ENCODE measurements at places on chromosomes 1 and 21. TPM values are rescaled to one million over a fixed set of nuclear protein-coding genes. Genes with fewer than 3 reads are reported as not detected.

DNA sequence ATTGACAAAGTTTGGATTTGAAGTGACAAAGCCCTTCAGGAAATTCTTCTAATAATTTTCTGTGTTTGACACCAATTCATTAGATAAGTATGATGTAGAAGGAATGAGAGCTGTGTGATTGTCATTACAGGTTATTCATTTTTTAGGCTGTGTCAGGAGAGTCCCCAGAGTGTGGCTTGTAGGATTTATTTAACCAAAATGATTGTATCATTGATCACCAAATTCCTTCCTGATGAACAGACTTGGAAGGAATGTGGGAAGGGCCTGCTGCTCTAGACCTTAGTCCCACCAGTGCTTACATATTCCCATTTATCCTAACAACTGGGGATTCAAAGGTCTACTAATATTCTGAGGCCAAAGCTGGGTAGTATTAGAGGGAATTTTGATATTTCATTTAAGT is 383.3 kb upstream of the KAZN start:
- DNase-seq, result no peak

GRCh38 chr21:38343691-38344090 is 86.9 kb downstream of the KCNJ15 start:
- DNase-seq, result no peak

DNA sequence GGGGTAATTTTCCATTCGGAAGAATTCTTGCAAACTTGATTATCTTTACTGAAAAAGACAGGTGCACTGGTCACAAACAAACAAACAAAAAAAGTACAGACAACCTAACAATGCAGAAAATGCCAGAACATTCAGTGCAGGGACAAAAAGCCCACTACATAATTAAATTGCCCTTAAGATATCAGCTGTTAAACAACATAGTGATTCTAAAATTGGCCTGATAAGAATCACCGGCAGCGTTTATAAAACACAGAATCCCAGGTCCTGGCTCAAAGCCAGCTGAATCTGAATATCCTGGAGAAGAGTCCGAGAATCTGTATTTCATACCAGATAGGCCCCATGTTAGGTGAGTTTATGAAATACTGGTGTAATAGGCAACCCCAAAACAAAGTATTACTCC is 6.1 kb downstream of the PLPP3 start:
- DNase-seq, result no peak

GRCh38 chr1:150574260-150575071 is 4.9 kb downstream of the MCL1 start:
- DNase-seq, result no peak

DNA sequence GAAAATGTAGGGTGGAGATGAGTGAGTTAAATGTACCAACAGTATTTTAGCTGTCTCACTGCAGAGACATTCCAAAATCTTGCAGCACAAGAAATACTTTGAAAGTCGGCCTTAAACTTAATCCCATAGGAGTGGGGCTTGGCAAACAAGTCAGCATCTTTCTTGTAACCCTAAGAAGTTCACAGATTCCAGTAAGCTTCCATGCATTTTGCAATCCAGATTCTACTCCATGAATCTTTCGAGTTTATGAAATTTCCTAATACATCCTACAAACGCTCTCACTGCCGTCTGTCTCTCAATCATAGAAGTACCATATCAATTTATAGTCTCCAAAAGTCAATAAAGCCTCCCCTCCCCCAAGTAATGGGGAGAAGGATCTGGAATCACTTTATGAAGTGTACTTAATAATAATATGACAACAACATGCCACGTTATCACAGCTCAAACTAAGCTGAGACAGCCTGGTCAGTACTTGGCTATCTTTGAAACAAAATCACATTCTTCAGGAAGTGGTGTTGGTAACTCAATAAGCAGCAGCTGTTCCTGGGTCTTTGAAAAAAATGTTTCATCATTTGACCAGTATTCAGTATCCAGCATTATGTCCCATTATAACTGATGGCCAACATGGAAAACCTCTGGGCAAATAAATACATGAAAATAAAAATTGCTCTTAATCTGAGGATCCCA is 317.4 kb upstream of the RUNX1 start:
- DNase-seq, result no peak

- no peak for DNase-seq
These were observed 130.3 kb downstream of the CASZ1 start for GRCh38 chr1:10665930-10666850.

DNA sequence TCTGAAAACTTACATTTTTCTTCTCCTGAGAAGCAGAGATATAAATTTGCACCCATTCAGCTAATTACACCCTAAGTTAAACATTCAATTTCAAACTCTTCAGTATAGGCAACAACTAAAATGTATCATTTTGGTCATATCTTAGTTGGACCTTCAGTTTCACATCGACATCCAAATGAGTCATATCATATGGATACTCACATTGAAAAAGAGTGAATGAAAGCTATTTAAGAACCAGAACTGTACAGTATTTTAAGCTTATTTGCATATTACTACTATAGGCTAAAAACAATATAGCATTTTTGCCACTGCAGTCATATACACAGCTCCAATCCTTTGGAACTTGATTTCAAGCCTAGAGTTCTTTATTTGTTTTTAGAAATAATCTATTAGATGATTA is 33.6 kb downstream of the USP25 start:
- DNase-seq, result no peak

The SMCP gene
- not detected for total RNA-seq

GRCh38 chr21:39108291-39109162 is 74.7 kb downstream of the PSMG1 start:
- DNase-seq, result no peak

DNA sequence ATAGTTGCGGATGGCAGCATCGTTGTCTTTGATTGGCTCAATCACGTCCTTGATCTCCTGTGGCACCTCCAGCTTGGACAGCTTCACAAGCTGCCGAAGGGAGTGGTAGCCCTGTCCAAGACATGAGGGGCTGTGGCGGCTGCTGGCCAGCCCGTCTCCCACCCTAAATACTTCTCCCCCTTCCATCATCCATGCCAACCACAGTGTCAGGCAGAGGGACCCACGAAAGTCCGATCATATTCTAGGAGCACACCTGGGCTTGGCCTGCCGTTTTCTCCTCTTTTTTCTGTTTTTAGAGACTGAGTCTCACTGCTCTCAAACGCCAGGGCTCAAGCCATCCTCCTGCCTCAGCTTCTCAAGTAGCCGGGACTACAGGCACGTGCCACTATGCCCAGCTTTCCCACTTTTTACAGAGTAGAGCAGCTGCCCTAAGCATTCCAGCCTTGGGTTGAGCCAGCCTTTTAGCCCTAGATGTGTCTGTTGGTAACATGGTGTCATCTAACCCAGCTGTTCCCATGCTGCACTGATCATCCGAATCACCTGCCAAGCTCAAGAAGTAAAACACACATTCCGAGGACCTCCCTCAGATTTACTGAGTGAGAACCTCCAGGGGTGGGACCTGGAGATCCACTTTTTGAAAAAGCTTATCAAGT is 10.4 kb downstream of the MTHFR start:
- DNase-seq, result no peak

The KRTAP13-2 gene
- total RNA-seq, result not detected

- DNase-seq, result no peak
These were observed 24.7 kb upstream of the LAMC2 start for GRCh38 chr1:183161391-183161790.

- DNase-seq, result no peak
These were observed 34.7 kb downstream of the LRRC3 start for GRCh38 chr21:44489962-44490361.

DNA sequence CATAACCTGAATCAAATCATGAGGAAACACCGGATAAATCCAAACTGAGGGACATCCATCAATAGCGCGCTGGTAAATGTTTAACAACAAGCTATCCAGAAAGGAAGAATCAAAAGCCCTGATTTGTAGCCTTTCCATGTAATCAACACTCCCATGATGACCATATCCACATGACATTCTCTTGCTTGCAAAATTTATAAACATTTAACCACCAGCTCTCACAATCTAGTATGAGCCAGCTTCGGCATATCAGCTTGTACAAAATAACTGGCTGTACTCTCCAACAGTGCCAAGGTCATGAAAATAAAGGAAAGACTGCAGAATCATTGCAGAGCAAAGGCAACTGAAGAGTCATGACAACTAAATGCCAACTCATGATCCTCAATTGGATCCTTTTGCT is 15.7 kb downstream of the HSD11B1 start:
- no peak for DNase-seq

The CFAP141 gene
- total RNA-seq, result not detected

GRCh38 chr1:69592341-69592740 is 24.6 kb downstream of the LRRC7 start:
- DNase-seq, result no peak

DNA sequence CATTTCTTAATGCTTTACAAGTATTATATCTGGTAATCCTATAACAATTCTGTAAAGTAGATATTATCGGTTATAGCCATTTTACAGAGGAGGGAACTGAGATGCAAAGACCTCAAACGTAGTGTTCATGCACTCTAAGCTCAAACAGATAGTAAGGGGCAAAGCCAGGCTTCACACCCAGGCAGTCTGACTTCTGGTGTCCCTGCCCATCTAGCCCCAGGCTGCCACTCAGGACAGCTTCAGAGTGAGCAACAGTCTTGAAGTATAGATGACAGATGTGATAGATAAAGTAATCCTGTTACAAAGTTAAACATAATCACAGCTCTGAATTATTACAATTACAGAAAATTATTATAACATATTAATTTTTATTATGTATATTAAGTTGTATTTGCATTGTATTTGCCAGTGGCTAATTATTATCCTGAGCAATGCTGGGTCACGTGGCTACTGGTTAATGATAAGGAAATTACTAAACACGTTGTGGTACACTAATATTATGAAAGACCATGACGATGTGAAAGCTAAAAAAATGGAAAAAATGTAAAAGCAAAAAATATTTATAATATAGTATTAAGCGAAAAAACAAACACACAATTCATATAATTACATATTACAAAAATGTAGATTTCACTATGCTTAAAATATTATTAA is 6.1 kb upstream of the TRAF3IP3 start:
- no peak for DNase-seq

The USP48 gene
- 73.8 TPM for total RNA-seq

GRCh38 chr1:160569806-160570205 is 9.5 kb downstream of the CD84 start:
- no peak for DNase-seq

- no peak for DNase-seq
These were observed 454.0 kb upstream of the C1orf87 start for GRCh38 chr1:60527567-60527966.

DNA sequence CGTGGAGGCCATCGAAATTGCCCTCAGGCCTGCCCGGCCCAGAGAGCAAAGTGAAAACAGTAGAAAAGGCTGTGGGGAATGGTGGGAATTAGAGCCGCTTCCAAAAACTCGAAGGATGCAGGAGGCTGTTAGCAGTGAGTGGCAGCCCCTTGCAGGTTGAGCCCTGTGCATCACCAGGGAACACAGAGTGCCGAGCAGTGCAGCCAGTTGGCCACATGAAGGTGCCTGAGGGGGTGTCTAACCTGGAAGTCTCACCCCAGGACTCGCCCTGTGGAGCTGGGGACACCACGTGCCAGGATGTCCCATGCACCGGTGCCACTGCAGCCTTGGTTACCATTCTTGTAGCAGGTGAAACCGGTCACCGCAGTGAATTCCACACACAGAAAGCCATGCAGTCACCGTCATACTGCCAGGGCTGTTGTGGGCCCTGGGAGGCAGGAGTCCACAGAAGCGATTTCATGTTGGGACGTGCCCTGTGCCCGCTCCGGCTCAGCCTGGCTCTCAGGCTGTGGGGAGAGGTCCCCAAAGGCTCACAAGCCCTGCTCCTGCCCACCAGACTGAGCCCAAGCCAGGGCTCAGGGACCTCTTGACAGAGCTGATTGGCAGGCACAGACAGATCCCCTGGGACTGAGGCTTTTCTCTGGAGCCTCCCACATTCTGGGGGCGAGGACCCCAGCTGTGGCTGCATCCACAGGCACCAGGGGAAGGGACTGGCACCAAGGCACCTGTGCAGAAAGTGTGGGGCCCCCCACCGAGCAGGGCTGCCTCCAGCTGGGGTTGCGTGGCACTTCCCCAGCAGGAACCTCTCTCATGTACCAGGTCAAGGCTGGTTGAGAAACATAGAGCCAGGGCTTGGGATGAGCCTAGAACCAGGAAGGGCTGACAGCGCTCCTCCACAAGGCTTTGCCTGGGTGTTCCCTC is 16.7 kb upstream of the ACTRT2 start:
- DNase-seq, result no peak

The CFHR5 gene
- total RNA-seq, result not detected

- no peak for DNase-seq
These were observed 286.0 kb downstream of the PLA2G4A start for GRCh38 chr1:187114792-187115191.

The TTC13 gene
- total RNA-seq, result 12.4 TPM

DNA sequence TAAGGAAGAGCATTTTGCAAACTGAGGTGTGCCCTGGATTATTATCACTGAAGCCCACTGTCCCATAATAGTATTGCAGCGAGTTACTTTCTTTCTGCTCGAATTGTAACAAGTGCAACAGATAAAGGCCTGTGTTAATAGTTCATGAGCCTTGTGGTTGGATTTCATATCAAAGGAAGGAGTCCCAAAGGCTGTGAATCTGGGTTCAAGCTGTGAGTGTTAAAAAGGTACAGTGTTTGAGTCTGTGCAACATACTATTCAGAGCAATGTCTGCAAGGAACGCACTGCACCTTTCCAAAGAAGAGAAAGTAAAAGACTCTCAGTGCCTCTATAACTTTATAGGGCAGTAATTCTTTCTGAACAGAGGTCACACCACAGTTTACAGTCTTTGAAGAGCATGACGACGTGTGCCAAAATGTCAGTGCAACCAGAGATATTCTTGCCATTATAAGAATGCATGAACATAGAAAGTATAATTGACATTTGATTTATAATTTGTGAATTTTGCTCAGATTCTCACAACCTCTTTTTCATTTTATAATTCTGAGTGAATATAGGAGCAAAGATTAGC is 79.1 kb downstream of the CDC7 start:
- DNase-seq, result no peak

The KNCN gene
- total RNA-seq, result not detected

The SLC16A4 gene
- 0.86 TPM for total RNA-seq

- no peak for DNase-seq
These were observed 94.3 kb upstream of the MPC2 start for GRCh38 chr1:168031198-168031597.

GRCh38 chr1:221089273-221089672 is 210.0 kb downstream of the HLX start:
- no peak for DNase-seq

- DNase-seq, result no peak
These were observed 2.4 kb downstream of the TMPRSS3 start for GRCh38 chr21:42393443-42393950.

GRCh38 chr1:171983584-171983983 is 142.3 kb downstream of the DNM3 start:
- DNase-seq, result no peak

Data from endodermal cell (in vitro differentiated cells).